Stimulated activated CD4-positive, alpha-beta T cell treated with anti-CD3 and anti-CD28 coated beads, Interleukin-15, amount 100 ng/mL, for 1 hour (primary cell): ENCODE measurements at places on chromosomes 1 and 21.

DNA sequence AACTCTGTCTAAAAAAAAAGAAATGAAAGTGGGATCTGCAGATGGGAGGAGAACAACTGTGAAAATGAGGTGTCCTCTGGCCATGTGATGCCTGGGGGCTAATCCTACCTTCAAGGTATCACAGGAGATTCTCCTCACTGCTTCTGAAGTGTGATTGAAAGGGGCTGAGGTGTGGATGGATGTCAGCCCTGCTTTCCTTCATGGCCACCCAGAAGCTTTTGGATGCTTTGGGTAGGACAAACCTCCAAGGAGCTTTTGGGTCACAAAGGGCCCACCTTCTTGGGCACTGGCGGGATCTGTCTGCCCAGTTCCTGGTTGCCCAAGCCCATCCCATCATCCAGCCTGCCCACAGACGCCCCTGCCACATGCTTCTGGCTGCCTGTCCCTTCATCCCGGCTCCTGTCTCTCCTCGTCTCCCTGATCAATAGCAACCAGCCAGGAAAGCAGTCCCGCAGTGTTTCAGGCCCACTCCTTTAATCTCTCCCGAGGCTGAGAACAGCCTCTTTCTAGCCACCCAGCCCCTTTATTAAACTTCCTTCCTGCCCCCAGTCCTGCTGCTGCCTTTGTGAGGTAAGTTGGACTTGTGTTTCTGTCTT, 87.2 kb downstream of the MAN1C1 start:
- no peak for DNase-seq

GRCh38 chr1:31891280-31891679, 46.9 kb downstream of the PTP4A2 start:
- no peak for DNase-seq

- DNase-seq, result no peak
Measured at GRCh38 chr1:236141447-236142252, 689 bp upstream of the GPR137B start.

- DNase-seq, result no peak
Measured at GRCh38 chr21:9730866-9731265, 790.5 kb upstream of the TPTE start.

- DNase-seq, result no peak
Measured at GRCh38 chr1:6027591-6027990, 18.1 kb upstream of the KCNAB2 start.

DNA sequence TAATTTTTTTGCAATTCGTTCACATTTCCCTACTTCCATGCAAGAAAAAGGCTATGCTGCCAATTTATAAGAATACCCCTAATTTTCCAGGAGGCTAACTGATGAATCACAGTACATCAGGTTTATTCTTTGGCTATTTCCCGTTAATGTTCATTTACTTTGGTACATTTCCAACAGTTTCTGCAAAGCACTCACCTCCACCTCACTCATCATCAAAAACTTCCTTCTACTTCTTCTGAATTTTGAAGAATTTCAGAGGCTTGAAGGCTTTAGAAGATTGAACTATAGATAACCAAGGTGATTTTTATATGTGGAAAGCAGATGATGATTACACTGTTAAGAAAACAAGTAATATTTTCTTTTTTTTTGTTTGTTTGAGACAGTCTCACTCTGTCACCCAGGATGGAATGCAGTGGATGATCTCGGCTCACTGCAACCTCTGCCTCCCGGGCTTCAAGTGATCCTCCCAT, 60.5 kb upstream of the HP1BP3 start:
- no peak for DNase-seq

- no peak for DNase-seq
Measured at GRCh38 chr1:9593492-9594465, 5.1 kb downstream of the TMEM201 start.

DNA sequence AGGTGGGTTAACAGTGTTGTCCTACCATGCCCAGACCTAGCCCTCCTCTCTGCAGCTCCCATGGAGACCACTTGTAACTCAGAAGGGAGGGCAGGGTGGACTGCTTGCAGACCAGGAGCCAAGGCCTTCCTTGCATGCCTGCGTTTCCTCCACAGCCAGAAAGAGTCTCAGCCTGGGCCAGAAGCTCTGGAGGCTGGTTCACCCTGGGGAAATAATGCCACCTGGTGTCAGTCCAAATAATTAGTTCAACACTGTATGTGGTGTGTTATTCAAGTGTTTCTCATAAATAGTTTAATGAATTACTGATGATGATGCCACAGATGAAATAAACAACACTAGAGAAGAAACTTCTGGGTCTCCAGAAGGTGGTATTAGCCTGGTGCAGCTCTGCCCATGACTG, 16.9 kb upstream of the VANGL1 start:
- DNase-seq, result no peak

DNA sequence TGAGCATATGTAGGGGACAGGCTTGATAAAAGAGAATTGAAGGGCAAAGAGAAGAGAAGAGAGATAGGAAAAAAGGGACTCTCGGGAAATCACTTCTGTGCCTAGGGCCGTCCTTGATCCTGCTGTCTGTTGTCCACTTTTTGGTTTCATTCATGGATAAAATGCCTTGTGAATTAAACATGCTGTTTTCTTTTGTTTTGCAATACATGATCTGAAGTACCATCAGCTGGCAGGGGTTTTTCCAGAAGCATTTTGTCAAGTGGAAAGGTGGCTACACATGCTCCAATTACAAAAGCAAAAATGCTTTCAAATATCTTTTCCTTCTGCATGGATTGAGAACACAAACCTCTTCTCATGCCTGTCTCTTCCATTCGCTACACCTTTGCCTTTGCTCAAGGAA, 361.7 kb downstream of the PDE4B start:
- no peak for DNase-seq

DNA sequence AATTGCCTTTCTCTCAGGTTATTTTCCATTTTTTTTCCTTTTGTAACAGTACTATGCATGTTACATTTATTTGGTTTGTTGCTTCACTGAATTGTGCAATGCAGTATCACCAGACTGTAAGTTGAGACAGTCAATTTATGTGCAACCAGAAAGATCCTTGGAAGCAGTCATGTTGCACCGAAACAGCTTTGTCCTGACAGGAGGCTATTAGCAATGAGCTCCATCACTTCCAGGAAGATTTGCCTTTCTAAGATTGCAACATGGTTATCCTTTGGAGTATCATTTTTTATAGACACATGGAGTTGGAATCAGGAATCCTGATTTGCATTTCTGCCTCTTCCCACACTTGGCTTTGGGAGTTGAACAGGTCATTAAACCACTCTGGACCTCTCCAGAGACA, 84.5 kb upstream of the ST6GALNAC5 start:
- DNase-seq, result no peak

- DNase-seq, result no peak
Measured at GRCh38 chr1:38546636-38547035, 312.9 kb downstream of the RRAGC start.

GRCh38 chr1:6581561-6582305, 1.9 kb downstream of the ZBTB48 start:
- no peak for DNase-seq

- no peak for DNase-seq
Measured at GRCh38 chr1:160818207-160818937, 22.4 kb downstream of the LY9 start.

DNA sequence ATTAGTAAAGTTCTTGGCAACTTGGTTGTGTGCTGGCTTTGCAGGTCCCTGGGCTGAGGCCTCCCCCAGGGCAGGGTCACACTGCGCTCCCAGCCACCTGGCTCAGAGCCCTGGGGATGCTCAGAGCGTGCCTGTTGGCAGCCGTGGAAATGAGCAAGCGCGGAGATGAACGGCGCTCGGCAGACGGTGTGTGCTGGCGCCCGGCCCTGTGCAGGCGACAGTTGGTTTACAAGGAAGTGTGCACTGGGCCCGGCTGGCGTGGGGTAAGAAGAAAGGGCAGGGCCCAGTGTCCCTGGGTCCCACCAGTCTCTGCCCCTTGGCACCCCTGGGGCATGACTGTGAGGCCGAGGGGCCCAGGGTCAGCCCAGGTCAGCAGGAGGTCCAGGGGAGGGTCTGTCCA, 25.7 kb upstream of the PEX10 start:
- no peak for DNase-seq

DNA sequence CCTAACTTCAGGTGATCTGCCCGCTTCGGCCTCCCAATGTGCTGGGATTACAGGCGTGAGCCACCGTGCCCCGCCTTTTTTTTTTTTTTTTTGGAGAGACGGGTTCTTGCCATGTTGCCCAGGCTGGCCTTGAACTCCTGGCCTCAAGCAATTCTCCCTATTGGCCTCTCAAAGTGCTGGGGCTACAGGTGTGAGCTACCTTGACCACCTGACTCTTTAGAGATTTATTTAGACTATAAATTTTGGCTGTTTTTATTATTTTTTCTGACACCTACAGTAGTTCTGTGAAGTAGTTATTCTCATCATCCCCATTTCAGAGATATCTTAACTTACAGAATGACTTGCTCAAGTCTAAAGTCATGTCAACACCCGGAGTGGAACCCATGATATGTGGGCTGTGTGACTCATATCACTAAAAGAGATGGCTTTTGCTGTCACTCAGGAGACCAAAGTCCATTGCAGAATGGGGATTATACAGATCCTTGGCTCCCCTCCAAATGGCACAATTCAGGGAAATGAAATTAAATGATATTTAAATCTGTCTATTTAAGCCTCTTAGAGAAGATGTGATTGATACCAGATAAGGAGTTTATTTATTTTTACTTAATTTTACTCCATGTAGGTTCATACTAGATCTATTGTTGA, 93.2 kb downstream of the CTH start:
- DNase-seq, result no peak

DNA sequence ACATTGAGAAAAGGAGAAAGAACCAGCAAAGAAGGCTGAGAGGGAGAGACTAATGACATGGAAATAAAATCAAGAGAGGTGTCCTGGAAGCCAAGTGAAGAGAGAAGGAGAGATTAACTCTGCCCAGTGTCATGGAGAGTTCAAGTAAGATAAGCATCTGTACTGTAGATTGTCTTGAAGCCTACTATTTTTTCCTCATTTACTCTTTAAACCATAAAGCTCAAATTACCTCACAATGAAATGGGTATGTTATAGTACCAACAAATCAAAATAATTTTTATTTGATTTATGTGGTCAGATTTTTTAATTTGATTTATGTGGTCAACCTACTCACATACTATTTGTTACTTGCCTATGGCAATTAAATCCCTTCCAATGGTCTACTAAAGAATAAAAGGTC, 5.2 kb upstream of the PALMD start:
- no peak for DNase-seq

- DNase-seq, result no peak
Measured at GRCh38 chr21:34132202-34132601, 58.8 kb downstream of the MRPS6 start.

- DNase-seq, result no peak
Measured at GRCh38 chr1:172344444-172344843, 76.0 kb upstream of the C1orf105 start.

DNA sequence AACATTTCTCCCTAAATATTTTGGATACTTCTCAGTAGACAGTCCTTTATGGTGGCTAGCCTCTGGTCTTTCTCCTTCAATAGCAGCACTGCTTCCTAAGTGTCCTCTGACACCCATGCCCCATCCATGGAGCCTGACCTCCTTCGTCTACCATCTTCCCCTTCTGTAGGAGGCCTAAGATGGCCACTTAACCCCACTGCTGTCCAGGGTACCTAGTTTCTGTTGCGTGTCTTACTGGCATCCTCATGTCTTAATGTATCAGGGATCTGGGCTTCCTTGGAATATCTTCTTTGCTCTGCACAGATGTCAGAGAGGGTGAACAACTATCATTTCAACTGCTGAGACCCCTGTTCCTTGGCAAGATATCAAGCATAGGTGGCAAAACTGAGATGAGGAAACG, 5.4 kb upstream of the KIRREL1 start:
- no peak for DNase-seq

DNA sequence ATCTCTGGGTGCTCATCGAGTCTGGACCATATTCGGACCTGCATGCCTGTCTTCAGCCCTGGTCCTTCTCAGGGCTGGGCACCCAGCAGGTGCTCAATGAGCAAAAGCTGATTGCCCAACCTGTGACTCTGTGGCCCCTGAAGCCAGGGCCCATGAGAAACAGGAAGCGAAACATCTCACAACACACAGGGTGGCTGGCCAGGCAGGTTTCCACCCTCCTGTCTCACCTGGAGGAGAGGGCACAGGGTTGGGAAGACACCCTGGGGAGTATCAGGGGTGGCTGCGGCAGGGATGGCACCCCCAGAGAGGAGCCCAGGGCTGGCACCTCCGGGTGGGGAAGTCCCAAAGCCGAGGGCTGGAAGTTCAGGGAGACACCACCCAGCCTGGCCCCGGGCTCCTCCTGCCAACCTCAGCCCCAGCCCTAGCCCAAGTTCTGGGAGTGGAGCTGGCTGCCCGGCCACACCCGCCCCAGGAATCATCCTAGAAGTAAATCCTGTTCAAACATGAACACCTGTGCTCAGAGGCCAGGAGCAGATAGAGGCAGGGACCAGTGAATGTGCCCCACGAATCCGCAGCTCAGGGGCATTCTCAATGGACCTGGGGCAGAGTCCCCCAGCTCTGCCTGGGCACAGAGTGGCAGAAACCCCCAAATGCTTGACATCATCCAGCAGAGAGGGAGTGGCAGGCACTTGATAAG, 54.6 kb downstream of the RAP1GAP start:
- DNase-seq, result no peak

DNA sequence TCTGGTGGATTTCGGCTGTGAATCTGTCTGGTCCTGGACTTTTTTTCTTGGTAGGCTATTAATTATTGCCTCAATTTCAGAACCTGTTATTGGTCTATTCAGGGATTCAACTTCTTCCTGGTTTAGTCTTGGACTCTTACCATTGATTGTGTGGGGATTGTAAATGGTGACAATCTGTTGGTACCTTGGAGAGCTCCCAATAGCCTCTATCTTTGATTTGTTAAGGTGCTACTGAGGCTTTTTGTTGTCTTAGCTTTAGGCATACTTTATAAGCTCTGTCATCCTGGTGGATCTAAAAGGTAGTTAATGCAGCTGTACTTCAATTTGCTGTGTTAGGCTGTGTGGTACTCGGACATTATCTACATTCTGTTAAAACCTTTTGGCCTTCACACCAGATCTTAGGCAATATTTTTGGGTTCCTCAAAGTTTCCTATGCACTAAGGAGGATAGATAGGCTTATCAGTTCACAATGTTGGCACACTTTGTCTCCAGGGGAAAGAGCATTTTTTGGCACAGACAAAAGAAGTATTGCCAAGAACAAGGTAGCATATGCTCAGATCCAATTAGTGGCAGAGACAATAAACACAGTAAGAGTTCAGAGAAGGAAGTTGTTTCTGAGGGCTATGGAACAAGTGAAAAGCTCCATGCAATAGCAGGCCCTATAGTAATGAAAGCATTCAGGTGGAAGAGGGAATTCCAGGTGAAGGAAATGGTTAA, 230.4 kb downstream of the PDE4B start:
- DNase-seq, result no peak

- no peak for DNase-seq
Measured at GRCh38 chr1:3772715-3773571, at the start of gene SMIM1. Gene SMIM1 (plus strand): TSS chr1:3772749. CDS start chr1:3775374, 2,625 bp downstream.

DNA sequence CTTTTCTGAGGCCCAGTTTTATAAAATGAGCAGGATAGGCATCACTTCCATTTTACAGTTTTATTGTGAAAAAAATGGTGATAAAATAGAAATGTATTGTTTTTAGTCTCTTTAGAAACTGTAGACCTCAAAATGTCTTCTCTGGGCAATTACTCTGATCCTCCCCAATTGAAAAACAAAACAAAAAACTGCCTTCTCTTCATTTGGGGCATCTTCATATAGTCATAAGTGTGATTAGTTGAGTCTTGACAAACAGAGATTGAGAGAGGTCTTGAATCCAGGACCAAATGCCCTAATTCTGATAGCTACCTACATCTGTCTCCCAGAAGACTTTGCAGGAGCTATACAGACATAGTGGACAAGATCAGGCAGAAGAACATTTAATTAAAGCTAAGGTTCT, 62.9 kb downstream of the LRRC8C start:
- DNase-seq, result no peak
